Stimulated activated CD8-positive, alpha-beta memory T cell treated with anti-CD3 and anti-CD28 coated beads, Interleukin-12 subunit alpha, Interleukin-12 subunit beta, amount 100 ng/mL, for 1 hour (primary cell): ENCODE measurements at places on chromosomes 16 and 17.

DNA sequence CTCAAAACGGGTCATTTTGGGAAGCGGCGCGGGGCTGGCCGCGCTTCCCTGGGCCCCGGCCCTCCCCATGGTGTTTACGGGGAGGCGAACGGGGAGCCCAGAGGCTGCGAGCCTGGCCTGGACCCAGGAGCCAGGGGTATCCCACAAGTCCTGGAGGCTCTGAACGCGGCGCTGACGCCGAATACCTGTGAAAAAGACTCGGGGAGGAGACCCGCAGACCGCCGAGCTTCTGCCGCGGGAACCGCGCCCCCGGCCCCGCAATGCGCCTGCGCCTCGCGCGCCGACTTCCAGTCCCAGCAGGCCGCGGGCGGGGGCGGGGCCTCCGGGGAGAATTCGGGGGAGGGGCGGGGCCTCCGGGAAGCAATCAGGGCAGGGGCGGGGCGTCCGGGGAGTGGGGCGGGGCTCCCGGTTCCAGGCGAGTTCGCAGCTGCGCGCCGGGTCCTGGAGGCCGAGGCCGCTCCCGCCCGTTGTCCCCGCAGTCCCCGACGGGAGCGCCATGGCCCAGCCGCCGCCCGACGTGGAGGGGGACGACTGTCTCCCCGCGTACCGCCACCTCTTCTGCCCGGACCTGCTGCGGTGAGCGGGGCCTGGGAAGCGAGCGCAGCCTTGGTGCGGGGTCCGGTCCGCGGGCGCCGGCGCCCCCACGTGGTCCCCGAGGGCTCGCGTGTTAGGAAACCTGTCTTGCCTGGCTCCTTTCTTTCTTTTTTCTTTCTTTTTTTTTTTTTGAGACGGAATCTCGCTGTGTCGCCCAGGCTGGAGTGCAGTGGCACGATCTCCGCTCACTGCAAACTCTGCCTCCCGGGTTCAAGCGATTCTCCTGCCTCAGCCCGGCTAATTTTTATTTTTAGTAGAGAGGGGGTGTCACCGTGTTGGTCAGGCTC is at the start of gene DECR2:
Gene DECR2 (plus strand): TSS at position 418 of the 881 bp plus-strand sequence. CDS start 79 bp downstream, at position 497.
- peak; percentile 97 for DNase-seq

GRCh38 chr16:81910366-81910885 is 100.8 kb downstream of the SDR42E1 start:
- DNase-seq = no peak

DNA sequence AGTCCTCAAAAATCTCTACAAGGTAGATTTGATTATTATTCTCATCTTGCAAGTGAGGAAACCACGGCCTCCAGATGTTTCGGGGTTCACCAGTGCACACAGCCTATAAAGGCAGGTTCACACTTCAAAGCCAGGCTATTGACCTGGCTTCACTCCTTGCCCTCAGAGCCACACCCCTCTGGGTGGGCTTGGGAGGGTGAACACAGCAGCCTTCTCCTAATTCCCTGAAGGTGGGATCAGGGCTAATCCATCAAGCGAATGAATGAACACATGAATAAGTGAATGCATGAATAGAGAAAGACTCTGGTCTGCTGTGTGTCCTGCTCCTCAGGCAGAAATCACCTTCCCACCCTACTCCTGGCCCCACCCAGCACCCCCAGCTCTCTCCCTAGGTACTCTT is 139.0 kb downstream of the CYLD start:
- DNase-seq = no peak

- no peak for DNase-seq
Observed at GRCh38 chr17:80102664-80103448, 1.5 kb downstream of the GAA start.

DNA sequence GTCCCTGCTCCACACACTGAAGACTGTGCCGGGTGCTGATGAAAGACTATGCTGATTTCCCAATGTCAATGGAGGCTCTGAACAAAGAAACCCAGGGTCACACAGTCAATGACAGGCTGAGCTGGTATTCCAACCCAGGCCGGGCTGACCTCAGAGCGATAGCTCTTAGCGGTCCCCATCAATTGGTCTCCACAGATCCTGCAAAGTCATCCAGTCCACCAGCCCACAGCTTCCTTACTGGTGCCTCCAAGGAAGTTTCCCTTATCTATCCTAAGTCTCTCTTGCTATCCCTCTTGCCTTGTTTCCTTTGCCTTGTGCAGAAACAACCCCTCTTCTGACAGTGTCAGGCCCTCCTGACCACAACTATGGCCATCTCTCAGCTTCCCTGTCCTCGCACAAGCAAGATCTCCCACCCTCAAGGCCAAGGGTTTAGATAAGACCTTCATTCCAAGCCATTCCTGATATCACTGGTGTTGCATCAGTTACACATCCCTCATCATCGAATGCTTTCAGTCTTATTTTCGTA is 52.7 kb upstream of the KSR1 start:
- DNase-seq = no peak

DNA sequence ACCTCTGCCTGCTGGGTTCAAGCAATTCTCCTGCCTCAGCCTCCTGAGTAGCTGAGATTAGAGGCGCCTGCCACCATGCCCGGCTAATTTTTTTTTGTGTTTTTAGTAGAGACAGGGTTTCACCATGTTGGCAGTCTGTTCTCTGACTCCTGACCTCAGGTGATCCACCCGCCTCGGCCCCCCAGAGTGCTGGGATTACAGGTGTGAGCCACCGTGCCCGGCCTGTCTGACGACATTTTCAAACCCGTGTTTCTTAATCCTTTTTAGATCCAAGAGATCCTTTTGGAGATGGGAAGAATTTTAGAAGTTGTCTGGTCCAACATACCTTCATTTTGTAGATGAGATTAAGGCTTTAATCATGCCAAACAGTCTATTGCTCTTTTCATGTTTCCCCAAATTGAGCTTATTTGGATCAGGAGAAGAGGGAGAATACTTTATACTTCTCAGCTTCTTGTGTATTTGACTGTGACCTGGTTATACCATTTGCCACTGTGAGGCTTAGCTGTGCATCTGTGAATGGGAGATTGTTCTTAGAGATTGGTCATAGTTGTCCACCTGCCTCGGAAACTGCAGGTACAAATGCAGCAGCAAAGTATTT is 25.8 kb downstream of the USP10 start:
- no peak for DNase-seq

DNA sequence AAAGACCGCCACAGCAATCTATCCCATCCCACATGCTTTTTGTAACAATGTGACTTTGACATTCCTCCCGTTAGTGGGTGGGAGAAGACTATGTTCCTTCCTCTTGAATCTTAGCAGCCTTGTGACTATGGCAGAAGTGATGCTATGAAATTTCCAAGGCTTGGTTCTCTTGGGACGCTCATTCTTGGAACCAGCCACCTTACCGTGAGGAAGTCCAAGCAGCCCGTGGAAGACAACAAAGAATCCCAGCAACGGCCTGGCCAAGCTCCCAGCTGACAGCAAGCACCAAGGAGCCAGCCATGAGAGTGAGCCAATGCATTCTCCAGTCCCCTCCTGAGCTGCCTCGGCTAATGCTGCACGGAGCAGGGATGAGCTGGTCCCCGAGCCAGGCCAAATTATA is 62.3 kb downstream of the VPS53 start:
- no peak for DNase-seq

DNA sequence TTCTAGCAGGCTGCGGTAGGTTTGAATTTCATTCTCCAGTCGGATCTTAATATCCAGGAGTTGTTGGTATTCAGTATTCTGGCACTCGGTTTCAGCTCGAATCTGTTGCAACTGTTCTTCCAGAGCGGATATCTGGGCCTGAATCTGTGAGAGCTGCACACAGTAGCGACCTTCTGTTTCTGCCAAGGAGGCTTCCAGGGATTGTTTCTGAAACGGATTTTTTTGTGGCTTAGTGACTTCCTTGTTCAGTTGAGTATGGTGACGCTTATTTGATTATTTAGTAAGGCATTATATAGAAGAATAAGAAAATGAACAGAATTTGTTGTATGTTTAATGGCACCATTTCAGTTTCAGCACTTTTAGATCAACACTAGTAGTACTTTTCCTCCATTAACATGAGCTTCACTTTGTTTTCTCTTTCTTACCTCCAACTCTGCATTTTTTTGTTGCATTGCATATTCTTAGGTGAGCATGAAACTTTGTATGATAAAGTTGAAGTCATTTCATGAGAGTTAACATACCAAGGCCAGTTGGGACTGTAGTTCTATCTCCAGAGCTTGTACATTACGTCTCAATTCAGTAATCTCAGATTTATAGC is 2.8 kb downstream of the KRT10 start:
- no peak for DNase-seq

DNA sequence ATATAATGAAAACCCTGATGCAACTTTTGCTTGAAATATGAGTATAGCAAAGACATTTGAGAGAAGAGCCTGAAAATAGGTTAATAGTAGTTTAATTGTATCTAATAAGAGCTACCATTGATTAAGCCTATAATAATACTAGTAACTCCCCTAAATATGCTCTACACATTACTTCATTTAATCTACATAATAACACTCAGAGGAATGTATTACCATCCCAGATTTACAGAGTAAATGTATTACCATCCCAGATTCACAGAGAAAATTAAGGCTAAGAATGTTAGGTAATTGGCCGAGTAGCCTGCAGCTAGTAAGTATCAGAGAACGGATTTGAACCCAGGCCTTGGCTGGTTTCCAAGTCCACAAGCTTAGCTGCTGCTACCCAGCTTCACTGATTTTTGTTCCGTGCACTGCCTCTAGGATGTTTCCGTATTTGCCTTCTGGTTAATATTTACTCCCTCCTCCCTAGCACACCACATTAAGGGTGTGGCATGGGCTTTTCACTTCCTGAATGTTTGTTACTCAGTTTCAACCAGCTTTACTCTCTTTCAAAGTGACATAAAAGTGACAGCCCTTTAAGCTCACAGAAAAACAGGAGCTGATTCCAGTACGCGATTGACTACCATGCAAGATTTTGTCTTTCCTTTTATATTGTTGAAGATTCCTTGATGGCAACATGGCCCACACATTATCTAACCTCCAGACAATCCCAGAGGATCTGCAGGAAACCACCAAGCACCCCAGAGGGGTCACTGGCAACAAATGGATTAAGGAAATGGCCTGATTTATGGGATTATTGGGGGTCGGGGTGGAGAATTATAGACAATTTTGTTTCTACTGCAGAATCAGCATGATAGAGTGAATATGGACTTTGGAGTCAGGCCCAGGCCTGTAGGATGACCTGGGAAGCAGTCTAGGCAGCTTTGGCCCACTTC is 26.7 kb upstream of the TOX3 start:
- DNase-seq = no peak
